ENCODE measurements at places on chromosomes 3 and 15.

DNA sequence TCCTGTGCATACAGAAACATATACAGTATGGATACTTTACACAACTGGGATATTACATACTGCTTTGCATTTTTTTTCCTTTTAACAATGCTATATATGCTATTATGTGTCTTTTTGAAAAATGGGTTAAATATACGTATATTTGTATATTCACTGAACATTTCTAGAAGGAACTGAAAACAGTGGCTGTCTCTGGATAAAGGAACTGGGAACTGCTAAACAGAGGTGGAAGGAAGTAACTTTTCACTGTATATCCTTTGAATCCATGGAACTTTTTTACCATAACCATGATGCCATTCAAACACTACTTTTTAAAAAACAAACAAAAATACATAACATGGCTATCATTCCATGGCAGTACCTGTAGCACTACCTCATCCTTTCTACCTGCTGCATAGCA lies 1.8 kb downstream of the MTFMT start:
- DNase-seq: no peak

DNA sequence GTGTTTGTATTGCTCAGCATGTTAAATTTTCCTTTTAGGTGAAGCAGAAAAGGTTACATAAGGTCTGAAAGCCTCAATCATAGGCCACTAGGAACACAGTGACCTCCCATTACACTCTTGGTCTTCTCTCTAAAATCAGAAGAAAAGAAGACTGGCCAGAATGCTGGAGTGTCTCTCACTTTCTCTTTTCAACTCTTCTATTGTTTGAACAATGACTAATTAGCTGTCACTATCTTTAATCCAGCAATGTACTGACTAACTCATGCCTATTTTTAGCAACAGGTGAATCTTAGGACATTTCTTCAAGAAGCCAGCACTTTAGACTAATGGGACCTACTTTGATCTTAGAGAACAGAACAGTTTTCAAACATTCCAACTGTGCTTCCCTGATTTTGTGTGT lies 142.8 kb downstream of the TGFBR2 start:
- DNase-seq: no peak

GRCh38 chr3:181718987-181719911 lies 7.5 kb downstream of the SOX2 start:
- no peak for DNase-seq

GRCh38 chr3:134694946-134695543 lies 44.2 kb upstream of the KY start:
- DNase-seq: no peak

- DNase-seq: no peak
These were observed 80.6 kb upstream of the RNF7 start for GRCh38 chr3:141657516-141657915.

DNA sequence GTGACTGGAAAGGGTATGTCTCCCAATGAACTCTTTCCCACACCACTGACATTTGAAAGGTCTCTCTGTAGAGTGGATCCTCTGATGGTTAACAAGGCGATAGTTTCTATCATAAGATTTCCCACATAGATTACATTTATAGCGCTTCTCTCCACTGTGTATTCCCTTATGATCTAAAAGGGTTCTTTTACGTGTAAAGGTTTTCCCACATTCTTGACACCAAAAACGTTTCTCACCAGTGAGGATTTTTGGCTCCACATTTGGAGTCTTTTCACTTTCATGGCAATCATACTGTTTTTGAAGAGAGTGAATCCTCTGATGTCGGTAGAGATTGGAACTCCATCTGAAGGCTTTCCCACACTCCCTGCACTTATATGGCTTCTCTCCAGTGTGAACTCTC lies 30.5 kb downstream of the ZNF445 start:
- DNase-seq: no peak

DNA sequence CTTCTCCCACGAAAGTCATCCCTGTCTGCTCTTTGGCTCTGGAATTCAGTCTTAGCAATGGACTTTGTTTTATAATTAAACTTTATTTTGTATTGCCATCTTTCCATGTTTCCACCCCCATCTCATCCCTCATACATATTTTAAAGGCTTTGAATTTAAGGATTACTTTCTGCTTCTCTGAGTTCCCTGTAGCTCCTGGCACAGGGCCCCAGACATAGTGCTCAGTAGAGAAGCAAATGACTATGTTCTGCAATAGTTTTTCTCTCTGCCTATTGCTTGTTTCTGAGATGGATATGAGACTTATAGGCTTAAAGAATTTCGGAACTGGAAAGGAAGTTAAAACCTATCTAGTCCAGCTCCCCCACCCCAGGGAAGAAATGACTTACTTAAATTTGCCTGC lies 197.0 kb downstream of the LPP start:
- DNase-seq: no peak

DNA sequence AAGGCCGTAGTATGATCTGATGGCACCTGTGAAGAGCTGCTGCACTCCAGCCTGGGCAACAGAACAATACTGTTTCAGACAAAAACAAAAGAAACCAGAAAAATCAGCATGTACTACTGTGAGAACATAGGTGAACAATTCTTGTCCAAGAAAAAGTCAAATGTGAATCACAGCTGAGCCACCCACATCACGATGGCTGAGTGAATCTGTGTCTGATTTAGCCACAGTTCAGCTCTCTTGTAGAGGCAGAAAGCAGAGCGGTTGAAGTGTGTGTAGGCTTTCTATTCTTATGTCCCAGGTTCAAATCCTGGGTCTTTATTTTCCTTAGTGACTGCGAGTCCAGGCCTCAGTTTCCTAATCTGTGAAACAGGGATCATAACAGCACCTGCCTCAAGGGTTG lies 4.4 kb upstream of the FURIN start:
- no peak for DNase-seq

GRCh38 chr3:64016941-64017620 lies 6.2 kb downstream of the PSMD6 start:
- no peak for DNase-seq

DNA sequence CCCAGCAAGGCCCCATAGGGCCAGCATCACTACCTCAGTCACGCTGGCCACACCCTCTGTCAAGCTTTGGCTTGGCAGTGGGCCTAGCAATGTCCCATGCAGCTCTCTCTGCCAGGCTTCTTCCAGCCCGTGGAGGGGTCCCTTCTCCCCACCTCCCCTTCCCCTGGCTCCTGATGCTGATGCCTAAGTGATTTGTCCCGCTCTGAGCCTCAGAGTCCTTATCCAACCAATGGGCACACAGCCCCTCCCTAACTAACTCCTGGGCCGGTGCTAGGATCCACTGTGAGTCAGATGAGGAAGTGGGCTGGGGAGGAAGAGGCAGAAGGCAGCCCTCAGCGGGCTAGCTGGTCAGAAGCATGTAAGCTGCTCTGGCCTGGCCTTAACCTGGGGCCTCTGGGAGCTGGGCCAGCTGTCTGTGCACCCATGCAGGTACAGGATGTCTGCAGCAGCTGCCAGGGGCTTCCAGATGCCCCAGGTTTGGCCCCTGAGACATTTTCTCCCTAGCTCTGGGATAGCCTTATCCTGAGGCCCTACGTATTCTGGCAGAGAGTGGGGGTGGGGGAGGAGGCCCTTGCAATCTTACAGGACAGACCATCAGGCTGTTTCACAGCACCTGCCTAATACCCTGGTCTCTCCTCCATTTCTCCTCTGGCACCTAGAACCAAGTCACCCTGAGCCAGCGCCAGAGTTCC lies 740 bp upstream of the ZBTB47 start:
- no peak for DNase-seq

DNA sequence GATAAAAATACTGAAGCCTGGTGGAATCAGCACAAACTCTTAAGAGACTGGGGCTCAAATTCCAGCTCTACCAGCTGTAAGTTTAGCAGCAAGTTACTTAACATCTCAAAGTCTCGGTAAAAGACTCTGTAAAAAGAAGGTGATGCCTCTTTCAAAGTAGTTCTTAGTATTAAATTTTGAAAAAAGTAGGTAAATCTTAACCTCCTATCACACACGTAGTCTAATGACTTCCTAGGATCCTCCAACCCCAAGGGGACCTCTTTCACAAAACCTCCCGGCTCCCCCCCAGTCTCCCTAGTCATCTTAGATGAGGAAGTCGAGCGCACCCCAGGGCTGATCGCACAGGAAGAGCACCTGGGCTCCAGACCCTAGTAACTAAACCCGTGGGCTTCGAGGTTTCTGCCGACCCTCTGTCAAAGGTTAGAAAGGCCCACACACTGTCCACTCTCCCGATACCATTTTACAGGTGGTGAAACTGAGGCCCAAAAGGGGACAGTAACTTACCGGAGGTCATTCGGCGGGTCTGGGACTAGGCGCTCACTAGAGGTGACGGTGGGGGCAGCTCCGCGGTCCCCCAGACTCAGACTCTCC lies 427 bp downstream of the MBD4 start:
- no peak for DNase-seq

GRCh38 chr3:189720736-189721417 lies 89.7 kb downstream of the TP63 start:
- DNase-seq: no peak

- no peak for DNase-seq
These were observed 42.6 kb downstream of the CCR4 start for GRCh38 chr3:32994045-32994444.

DNA sequence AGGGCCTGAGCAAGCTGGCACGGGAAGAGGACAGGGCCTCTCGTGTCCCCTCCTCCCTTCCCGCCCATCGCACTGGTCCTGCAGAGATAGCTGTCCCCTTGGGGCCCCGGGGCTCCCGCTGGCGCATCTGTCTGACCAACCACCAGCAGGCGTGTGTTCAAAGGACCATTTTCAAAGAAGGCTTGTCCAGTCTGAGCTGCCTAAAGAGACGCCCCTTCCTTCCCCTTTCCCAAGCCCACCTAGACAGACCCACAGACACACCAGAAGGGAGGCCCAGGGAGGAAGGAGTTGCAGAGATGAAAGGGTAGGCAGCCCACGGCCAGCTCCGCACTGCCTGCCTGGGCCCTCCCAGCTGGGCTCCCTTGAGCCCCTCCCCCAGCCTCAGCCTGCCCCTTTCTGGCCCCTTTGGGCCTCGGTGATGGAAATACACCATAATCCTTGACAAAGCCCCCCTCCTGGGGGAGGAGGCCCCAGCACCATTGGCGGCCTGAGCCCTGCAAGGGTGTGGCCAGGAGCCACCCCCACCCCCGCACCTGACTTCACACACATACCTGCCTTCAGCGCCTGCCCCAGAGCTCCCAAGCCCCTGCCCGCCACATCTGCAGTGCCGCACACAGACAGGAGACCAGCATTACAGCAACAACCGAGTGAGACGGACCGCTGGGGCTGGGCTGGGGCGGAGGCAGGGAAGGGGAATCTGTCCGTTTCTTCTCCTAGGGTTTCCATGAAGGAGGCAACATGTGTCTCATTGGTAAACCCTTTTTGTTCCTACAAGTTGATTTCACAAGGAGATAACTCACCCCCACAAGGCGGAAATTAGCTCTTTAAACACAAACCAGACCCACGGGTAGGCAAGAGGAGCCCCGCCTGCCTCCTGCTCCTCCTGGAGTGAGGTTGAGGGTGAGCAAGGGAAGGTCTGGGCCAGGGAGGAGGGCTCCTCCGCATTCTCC lies at the start of gene STRA6:
TSS of gene STRA6 (minus strand) at position 336 of the 950 bp plus-strand sequence. CDS start 520 bp downstream, outside the sequence.
- DNase-seq: no peak

- no peak for DNase-seq
These were observed 10.1 kb upstream of the WNT5A start for GRCh38 chr3:55497250-55497649.

- DNase-seq: peak; percentile 52
These were observed 78.2 kb downstream of the FAIM start for GRCh38 chr3:138686771-138687221.

GRCh38 chr3:67515778-67516177 lies 138.6 kb downstream of the SUCLG2 start:
- DNase-seq: no peak

GRCh38 chr3:103613397-103614156 lies 1178.8 kb downstream of the ZPLD1 start:
- no peak for DNase-seq

DNA sequence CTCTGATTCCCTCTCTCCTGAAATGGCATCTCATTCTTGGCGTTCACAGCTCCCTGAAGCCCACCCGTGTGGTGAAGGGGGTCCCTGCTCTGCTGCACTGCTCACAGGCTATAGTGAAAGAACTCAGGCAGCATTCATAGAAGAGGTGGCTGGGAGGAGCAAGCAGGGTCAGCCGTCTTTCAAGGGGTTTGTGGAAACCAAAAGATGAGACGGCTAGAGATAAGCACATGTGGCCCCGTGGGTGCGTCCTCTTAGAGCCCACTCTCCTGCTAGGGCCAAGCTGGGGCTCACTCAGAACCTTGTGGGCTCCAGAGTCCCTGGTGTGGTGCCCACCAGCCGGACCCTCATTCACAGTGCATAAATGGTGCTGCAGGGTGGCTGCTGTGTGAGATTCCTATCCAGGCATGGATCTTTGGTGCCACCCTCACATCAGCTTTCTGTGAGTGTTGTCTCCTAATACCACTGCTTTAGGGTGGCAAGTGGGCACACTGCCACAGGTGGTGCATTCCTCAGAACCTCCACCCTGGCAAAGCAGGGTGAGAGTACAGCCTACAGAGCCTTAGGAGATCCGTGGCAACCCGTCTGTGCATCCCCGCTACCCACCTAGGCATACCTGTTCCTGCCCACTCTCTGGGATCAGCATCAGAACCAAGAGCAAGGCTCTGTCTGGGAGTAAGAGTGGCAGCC lies 11.2 kb upstream of the SEMA4B start:
- DNase-seq: no peak

GRCh38 chr3:12743583-12743982 lies 15.5 kb downstream of the TMEM40 start:
- no peak for DNase-seq

- no peak for DNase-seq
These were observed 132.9 kb upstream of the SLC6A11 start for GRCh38 chr3:10683106-10683505.

- DNase-seq: no peak
These were observed 3.7 kb downstream of the TRANK1 start for GRCh38 chr3:36941162-36941561.

DNA sequence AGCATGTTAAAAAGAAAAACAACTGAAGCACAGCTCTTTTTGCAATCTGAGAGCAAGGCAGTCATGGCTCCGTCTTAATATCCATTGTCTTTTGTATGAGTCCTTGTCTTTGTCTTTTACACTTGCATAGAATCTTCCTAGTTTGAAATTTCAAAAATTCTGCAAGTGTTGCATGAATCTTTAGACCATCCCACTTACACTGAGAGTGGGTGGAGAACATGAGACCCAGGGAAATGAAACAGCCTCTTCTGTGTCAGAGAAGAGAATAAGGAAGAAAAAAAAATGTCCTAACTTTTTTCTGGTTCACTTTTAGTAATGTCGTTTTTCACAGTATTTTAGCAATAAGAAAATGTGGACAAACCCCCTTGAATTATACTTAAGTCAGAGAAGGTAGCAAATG lies 12.1 kb upstream of the DCLK3 start:
- no peak for DNase-seq

DNA sequence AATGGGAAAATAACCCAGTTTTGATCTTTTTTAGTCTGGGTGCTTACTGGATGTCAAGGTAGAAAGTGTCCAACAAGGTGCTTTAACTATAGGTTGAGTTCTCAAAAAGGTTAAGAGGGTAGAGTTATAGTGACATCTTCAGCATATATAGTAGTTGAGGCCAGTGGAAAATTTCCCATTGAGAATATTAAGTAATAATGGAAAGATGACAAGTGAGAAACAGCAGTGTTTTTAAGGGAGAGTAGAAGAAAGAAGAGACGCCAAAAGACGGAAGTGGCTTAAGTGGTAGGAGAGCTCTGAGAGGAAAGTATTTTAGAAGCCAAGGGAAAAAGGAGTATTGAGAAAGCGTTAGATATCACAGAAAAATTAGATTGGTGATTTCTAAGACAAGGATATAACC lies 10.6 kb downstream of the SPRED1 start:
- DNase-seq: no peak
